ENCODE measurements at places on chromosomes 13 and 19.

- DNase-seq = no peak
Observed at GRCh38 chr13:50375792-50376191, 360.5 kb downstream of the KCNRG start.

GRCh38 chr13:45339867-45340266, 1.1 kb downstream of the TPT1 start:
- DNase-seq = no peak

DNA sequence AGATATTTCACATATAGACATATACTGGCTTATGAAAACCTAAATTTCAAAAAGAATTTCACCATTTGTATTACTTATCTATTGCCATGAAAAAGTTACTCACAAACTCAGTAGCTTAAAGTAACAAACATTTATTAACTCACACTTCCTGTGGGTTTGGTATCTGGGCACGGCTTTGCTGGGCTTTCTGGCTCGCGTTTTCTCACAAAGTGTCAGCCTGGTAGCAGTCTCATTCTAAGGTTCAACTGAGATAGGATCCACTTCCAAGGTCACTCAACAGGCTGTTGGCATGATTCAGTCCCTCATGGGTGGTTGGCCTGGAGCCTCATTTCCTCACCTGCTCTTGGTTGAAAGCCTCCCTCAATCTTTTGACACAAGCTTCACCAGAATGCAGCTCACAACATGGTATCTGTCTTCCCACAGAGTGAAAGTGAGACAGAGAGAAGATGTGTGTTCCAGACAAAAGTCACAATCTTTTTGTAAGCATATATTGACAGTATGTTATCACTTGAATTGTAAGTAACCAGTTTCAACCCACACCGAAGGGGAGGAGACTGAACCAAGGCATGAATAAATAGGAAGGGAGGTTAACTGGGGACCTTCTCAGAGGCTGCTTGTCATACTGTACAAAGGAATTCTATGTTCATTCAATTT, 1065.8 kb upstream of the SPRY2 start:
- no peak for DNase-seq

GRCh38 chr19:54173359-54173699, 369 bp upstream of the TMC4 start:
- no peak for DNase-seq

DNA sequence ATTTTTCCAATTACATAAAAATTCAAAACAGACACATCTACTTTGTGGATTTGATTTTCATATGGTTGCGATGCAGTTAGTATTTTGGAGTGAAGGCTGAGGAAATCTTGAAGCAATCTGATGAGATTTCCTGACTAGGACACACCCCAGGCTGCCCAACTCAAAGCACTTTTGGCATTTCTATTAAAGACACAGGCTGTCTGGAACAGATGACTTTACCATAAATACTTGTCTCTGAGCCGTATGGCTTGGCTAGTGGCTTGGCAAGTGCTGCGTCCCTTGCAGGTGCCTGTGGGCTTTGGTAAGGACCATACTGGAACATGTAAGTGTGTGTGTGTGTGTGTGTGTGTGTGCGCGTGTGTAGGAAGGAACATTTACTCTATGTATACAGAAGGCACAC, 218.8 kb downstream of the FGF9 start:
- no peak for DNase-seq

GRCh38 chr19:3398114-3398899, 31.9 kb downstream of the NFIC start:
- no peak for DNase-seq

- DNase-seq = no peak
Observed at GRCh38 chr13:24147570-24147963, 13.0 kb upstream of the SPATA13 start.

GRCh38 chr13:104015646-104016396, 949.6 kb upstream of the SLC10A2 start:
- no peak for DNase-seq

DNA sequence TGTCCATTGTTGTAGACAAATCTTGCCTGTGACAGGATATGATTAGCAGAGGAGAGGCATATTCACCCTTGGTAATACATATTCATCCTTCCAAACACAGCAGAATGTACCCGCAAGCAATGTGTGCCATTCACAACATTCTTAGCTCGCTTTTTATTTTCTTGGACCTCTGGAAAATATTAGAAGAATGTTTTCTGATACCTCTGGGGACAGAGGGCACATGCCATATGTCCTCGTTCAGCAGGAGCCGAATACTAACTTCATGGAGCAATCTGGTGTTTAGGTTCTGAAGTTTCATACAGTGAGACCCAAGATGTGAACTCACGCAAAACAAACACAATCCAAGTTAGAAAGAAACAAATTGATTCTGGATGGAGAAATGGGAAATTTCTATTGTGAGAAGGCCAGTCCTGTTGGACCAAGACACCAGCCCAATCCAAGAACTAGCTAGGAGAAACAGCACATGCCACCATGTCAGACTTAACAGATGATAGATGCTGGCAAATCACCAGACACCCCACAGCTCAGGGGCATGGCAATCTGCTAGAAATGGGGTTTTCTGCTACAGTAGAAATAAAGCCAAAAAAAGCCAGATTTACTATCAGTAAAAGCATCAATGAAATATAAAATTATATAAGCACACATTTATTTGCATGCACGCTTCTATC, 297.4 kb downstream of the DCLK1 start:
- no peak for DNase-seq

DNA sequence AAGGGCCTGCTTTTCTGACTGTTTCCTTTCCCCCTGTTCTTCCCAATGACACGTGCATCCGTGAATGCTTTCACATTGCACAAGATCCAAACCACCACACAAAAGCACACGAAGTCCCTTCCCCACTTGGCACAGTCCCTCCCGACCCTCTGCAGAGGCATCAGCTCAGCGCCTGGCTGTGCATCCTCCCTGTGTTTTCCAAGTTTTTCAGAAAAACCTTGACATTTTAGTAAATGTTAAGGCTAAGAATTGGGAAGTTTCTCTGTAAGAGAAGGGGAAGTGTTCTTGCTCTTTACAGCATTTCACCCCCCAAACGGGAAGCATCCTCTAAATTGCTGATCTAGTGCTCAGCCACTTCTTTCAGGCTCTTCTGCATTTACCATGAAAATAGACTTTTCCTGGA, 94.5 kb upstream of the TM9SF2 start:
- no peak for DNase-seq

- DNase-seq = no peak
Observed at GRCh38 chr19:5337708-5338655, 2.6 kb downstream of the PTPRS start.

GRCh38 chr13:32125751-32126150, 94.2 kb downstream of the FRY start:
- no peak for DNase-seq

DNA sequence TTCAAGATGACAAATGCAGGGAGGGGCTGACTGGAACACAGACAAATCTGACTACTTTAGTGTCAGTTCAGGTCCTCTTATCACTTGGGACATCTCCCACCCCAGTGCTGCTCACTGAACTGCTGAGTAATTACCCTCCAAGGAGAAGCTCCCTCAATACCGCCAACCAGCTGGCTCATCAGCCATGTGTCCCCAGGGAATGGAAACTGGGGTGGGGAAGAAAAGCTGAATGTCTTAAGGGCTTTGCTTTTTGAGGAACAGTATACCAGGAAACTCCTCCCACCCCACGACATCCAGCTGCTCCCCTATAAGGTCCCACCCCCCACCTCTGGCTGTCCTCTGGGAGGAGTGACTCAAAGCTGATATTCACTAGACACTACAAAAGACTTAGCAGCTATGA, 2.0 kb downstream of the ZNF823 start:
- no peak for DNase-seq

- no peak for DNase-seq
Observed at GRCh38 chr13:112464720-112465119, 88.6 kb downstream of the SPACA7 start.

All from NCI-H1436 treated with DMSO at 0.1 percent for 48 hours (cell line).